ENCODE measurements at places on chromosomes 11 and 22.

DNA sequence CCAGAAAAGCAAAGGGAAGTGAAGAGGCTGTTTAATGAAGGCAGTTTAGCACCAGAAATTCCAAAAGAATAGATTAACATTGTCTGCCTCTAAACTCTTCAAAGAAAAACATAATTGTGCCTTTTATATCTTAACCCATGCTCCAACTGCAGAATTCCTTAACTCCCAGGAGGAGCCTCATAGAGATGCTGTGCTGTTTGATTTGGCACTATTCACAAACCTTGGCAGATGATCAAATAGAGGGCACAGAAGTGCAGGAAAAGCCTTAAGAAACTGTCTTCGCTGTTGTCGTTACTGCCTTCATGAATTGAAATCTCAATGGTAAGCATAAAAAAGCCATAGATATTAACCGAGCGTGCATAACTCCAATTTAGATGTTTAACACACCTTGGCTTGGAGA, 124.1 kb upstream of the MPPED2 start:
- no peak for DNase-seq

- no peak for DNase-seq
These were observed 18.3 kb downstream of the CLMP start for GRCh38 chr11:123176785-123177184.

GRCh38 chr11:2885017-2885677, 428 bp downstream of the CDKN1C start:
- DNase-seq, result no peak

- DNase-seq, result no peak
These were observed 104.3 kb upstream of the BLID start for GRCh38 chr11:122220321-122220720.

- DNase-seq, result no peak
These were observed 174.0 kb downstream of the TBC1D22A start for GRCh38 chr22:46936378-46936903.

DNA sequence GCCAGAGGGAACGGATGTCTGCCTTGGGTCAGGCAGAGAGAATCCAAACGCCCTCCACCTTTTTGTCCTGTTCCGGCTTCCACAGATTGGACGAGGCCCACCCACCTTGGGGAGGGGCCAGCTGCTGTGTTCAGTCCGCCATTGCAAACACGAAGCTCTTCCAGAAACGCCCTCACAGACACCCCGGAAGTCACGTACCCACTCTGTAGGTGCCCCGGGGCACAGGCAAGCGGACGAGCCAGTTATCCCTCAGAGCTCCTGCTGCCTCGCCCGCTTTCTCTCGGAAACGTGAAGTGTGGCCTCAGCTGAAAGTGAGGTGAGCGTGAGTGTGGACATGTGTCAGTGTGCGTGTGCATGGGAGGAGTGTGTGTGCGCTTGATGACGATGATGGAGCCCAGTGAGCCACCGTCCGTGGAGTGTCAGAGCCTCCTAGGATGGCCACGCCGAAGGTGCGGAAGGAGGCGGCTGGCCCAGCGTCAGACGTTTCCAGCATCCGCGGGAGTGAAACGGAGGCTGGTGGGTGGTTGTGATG, 869.2 kb downstream of the TBC1D22A start:
- DNase-seq, result no peak

DNA sequence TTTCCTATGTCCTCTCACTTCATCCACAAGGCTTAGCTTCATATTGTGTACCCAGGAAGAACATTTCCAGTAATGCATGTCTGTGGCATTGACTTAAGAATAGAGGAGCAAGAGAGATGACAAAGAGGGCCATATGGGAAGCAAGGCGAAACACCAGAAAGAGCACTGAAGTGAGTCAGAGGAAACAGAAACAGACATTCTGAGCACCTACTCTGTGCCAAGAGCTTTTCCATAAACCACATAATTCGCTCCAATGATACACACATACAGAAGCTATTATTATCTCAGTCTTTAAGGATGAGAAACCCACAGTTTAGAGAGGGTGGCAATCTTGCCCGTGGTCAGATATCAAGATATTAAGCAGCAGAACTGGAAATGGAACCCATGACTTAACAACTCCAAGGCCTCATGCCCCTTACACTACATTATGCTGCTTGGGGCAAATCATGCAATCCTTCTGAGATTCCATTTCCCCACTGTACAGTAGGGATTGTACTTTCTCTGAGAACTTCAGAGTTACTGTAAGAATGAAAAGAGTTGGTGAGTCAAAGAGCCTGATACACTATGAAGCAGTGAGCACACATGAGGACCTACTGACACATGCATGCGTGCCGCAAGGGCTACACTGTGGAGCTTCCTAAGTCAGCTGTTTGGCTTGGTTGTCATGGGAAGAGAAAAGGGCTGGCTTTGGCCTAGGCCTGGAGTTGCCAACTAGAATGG, 126.6 kb downstream of the KCNC1 start:
- DNase-seq, result no peak

- no peak for DNase-seq
These were observed 48.4 kb downstream of the CSTPP1 start for GRCh38 chr11:46984987-46985386.

- no peak for DNase-seq
These were observed 11.5 kb downstream of the BMAL1 start for GRCh38 chr11:13289081-13289480.

DNA sequence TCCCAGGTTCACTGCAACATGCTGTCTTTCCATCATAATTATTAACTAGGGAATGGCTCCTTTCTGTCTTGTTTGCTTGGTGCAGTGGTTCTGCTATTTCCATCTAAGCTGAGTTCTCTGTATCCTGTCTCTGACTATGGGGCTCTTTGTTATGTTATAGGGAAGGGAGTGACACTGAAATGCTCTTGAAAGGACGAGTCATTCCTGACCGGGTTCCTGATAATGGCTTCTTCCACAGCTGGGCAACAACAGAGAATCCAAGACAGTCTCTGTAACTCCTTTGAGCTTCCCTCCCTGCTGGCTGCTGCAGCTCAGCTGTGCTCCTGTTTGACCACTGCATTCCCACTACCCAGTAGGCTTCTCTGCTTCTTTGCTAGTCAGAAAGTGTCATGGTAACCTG, 24.1 kb downstream of the OR2AT4 start:
- DNase-seq, result no peak

- no peak for DNase-seq
These were observed 9.0 kb downstream of the PAMR1 start for GRCh38 chr11:35516403-35516802.

DNA sequence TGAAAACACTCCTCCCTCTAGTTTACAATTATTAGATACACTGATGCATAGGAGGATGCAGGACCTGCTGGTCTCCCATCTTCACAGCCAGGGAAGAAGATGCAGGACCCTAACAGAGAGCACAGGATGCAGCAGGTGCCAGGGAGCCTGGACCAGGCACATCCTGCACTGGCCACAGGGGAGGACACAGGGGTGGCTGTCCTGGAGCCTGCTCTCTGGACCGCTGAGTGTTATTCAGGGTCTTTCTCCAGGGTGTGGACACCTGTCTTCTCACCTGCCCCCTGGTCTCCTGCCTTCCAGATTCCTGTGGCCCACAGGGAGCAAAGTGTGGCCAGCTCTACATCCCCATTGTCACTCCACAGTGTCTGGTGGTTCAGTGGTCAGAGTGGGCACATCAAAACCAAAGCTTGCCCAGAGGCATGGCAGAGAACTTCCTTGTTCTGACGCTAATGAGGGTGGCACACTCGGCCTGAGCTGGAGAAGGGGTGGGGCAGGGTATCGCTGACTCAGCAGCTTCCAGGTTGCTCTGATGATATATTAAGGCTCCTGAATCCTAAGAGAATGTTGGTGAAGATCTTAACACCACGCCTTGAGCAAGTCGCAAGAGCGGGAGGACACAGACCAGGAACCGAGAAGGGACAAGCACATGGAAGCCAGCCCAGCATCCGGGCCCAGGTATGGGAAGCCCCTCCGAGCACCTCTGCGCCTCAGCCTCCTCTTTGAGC, at the start of gene APOBEC3A:
Gene APOBEC3A (plus strand): TSS at position 564 of the 725 bp plus-strand sequence. CDS start 83 bp downstream, at position 647.
- no peak for DNase-seq

DNA sequence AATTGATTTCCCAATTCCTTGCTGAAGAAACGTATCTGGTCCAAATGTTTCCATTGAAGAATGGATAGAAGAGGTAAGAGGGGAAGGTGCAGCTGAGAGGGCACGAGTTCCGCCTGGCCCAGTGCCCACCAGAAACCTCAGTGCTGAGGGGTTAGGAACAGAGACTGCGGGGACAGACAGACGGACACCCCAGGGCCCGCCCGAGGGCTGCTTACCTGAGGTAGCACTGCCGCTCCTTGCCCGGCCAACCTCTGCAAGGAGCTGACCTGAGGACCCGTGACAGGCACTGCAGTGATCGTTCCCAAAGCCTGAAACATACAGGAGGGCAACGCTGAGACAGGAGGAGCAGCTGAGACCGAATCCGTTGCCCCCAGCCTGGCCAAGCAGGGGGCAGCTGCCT, 89.6 kb downstream of the PHF21B start:
- no peak for DNase-seq

DNA sequence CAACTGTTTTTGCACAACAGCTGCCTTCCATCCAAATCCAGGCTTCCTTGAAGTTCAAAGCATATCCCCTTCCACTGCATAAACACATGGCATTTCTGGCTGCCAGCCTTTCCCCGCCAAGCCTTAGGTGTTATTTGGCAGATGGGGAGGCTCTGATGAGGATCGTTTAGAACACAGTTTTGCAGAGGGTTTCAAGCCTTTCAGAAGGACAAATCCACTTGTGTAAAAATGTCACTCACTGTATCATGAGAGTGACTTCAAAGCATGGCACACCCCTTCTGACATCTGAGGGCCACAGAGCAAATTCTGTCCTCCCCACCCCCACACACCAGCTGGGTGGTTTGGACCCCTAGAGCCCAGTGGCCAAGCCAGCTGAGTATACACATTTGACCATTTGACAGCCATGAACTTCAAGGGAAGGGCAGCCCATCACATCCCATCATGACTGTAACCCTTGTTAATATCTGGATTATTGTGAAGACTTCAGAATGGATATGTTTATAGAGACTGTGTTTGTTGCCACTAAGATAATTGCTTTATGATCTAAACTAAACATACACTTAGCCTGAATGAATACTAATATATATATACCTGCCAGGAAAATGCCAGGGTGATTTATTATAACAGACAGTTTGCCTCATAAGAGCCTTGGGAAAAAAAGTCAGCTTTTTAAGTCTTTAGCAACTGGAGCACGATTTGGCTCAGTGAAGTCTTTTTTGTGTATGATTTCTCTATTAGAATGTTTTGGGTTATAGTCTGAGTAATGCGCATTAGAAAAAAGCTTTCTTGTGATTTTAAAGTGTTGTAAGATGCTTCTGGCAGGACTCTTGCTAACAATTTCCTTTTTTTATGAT, 31.9 kb downstream of the FBLN1 start:
- DNase-seq, result no peak

GRCh38 chr11:106875013-106875412, 143.3 kb downstream of the GUCY1A2 start:
- DNase-seq, result no peak

GRCh38 chr11:104049116-104049515, 12.7 kb downstream of the DDI1 start:
- no peak for DNase-seq

- DNase-seq, result no peak
These were observed 36.1 kb downstream of the UBASH3B start for GRCh38 chr11:122691549-122692150.

- DNase-seq, result no peak
These were observed 5.4 kb downstream of the PI4KA start for GRCh38 chr22:20853236-20853660.

DNA sequence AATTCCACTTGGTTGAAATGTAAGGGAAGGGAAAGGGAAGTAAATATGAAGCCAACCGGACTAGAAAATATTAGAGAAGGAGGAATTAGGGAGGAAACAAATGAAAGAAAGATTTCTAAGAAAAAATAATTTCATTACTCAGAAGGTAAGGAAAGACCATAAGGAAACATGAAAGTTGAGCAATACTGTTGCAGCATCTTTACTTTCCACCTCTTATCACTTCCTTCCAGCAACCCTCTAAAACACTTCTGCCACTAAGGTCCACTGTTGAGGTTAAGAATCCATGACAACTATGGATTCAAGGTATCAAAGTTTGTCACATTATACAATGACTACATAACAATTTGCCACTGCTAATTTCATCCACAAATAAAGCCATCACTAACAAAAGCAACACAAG, 308.6 kb downstream of the DLG2 start:
- no peak for DNase-seq

- DNase-seq, result no peak
These were observed 50.1 kb downstream of the RELT start for GRCh38 chr11:73426219-73426850.
